ENCODE measurements at places on chromosomes 3 and 15.
A peak's percentile ranks its signal among the peaks of the same experiment; 100 is the strongest.

- DNase-seq, result no peak
Observed at GRCh38 chr3:113043686-113044085, 52.9 kb downstream of the GTPBP8 start.

- DNase-seq, result peak; percentile 29
Observed at GRCh38 chr3:100496711-100497261, 4.4 kb downstream of the TMEM45A start.

- DNase-seq, result no peak
Observed at GRCh38 chr3:121961283-121961682, 60.8 kb downstream of the ILDR1 start.

DNA sequence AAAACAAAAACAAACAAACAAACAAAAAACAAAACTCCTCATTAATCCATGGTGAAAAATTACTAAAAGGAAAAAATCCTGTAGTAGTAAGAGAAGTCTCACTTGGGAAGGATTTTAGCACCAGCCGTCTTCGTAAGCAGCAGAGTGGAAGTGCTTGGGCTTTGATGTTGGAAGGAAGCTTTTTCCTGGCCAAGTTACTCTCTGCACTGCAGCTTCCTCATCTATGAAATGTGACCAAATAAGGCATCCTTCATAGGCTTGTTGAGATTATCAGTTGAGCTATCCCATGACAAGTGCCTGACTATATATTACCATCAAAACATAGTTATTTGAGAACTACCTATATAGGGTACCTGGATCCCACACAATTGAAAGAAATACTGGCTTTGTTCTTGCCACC, 436.4 kb upstream of the ONECUT1 start:
- DNase-seq, result no peak

DNA sequence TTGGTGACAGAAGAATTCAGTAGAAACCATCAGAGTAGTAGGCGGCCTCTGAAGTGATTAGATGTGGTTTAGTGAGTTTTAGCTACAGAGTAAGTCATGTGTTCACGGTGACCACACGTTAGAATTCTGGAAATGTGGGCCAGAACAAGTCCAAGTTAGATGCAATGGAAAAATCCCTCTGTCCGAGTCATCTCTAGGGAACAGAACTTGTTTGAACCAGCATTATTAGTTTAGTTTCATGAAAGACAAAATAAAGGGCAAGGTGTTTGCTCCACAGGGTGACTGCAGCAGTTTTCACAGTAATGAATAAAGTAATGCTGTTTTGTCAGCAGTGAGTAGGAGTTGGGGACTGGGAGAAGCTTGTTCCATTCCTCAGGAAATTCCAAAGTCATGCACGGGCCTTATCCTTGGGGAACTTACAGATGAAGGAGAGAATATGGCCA, 100.2 kb downstream of the CGNL1 start:
- DNase-seq, result peak; percentile 75

- DNase-seq, result no peak
Observed at GRCh38 chr15:53126144-53126543, 336.0 kb upstream of the ONECUT1 start.

- no peak for DNase-seq
Observed at GRCh38 chr15:91224755-91225380, 124.8 kb downstream of the SV2B start.

DNA sequence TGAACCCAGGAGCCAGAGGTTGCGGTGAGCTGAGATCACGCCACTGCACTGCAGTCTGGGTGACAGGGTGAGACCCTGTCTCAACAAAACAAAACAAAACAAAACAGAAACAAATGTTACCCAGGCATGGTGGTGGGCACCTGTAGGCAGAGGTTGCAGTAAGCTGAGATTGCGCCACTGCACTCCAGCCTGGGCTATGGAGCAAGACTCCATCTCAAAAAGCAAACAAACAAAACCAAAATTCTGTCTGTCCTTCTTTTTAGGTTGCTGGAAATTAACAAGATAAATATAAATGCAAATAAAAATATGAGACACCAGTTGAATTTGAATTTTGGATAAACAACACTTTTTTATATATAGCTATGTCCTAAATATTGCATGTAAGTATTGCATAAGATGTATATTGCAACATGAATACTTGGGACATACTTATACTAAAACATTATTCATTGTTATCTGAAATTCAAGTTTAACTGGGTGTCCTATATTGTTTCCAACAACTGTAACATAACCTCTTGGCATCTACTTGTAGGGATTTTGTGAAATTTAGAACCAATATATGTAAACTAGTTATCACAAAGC, 4.7 kb upstream of the CEP97 start:
- no peak for DNase-seq

- DNase-seq, result no peak
Observed at GRCh38 chr3:113223475-113224281, 12.3 kb downstream of the BOC start.

DNA sequence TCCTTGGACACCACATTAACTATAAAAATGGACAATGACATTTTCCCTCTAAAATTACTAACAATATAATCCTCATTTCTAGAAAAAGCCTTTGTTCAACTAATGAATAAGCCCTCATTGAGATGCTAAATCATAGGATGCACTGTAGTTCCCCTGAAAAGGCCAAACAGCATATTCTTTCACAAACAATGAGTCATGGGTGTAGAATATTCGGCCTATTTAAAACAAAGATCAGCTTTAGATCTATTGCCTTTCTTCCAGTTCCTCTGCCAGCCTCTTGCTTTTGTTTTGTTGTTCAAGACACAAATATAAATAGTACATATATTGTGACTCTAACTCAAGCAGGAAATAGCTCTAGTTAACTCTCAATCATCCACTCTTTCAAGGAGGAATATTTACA, 82.5 kb downstream of the ADAM10 start:
- peak; percentile 12 for DNase-seq

- no peak for DNase-seq
Observed at GRCh38 chr3:129230311-129231019, 18.9 kb upstream of the COPG1 start.

DNA sequence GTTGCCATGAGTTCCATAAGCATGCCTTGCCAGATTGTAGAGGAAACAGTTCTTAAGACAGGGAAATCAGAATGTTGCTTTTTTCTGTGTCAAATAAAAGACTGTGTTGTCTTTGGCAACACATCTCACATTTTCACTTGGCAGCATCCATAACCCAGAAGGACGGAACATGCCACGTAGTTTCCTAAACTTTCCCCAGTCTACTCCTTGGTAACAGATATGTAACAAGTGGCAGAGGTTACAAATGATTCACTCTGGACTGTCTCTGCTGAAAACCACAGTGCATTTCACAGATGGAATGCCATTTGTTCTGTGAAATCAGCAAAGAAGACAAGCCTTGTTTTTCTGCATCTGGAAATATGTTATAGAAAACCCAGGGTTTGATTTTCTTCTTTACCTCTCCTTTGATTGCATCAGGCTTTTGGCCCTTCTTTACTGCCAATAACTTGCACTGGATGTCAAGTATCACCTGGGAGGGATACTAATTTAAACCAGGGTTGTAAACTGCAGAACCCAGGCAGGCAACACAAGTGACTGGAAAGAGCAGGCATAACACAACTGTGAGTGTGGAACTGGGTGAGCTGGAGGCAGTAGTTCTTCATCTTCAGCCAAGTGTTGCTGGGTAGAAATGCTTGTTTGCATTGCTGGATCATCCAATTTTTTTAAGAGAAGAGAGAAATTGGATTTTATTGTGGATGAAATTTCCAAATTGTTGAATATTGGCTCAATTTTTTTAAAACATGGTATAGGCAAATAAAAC, 124.4 kb upstream of the FOXB1 start:
- DNase-seq, result peak; percentile 79

GRCh38 chr15:75947092-75947491, 43.4 kb downstream of the FBXO22 start:
- no peak for DNase-seq

GRCh38 chr3:155185631-155186071, 105.5 kb downstream of the MME start:
- peak; percentile 29 for DNase-seq

DNA sequence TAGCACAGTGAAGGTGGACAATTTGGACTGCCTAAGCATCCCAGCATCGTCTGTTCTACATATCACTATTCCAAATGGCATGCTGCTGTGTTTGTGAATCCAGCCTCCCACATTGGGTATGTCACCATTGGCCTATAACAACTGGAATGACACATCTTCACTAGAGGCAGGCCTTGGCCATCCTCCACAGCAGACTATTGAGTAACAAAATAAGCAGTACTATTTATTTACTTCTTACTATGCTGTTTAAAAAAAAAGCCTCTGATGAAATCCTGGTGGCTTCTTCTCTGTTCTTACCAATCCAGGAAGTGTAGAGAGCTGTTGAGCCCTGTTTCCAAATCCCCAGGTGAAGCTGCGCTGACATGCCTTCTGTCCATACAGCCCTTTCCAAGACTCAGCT, 30.6 kb upstream of the CERS3 start:
- DNase-seq, result no peak

DNA sequence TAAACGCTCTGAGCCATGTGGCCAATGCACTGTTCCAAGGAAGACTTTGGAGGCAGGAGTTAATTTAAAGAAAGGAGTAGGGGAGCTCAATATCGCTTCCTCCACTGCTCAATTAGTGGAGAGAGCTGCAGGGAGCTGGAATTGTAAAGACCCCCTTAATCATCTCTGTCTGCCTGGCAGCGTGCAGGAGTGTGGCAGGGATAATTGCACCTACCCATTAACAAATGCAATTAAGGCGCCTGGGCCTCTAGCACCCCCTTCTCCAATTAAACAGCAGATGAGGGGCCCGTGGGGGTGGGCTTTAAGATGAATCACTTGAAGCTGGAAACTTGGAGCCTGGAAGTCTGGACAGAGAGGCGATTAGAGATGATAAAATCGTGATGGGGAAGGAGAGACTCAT, 61.7 kb upstream of the GLCE start:
- DNase-seq, result no peak

- no peak for DNase-seq
Observed at GRCh38 chr15:72825829-72826228, 42.3 kb upstream of the ADPGK start.

- no peak for DNase-seq
Observed at GRCh38 chr15:39290711-39291435, 290.0 kb upstream of the THBS1 start.

DNA sequence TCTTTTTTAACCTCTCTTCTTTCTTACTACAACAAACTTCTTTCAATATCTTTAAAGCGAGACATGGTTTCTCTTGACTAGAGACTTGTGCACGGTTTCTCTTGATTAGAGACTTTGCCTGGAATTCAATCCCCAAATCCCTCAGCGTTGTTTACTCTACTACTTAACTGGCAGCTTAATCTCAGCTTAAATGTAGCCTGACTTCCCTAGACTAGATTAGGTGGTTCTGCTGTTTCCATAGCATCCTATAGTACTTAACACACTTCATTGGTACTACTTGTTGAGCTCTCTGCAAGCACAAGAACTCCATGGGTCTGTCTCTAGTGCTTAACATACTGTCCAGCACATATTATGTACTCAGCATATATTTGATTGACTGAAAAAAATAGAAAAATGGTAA, 168.2 kb upstream of the GPR149 start:
- no peak for DNase-seq

DNA sequence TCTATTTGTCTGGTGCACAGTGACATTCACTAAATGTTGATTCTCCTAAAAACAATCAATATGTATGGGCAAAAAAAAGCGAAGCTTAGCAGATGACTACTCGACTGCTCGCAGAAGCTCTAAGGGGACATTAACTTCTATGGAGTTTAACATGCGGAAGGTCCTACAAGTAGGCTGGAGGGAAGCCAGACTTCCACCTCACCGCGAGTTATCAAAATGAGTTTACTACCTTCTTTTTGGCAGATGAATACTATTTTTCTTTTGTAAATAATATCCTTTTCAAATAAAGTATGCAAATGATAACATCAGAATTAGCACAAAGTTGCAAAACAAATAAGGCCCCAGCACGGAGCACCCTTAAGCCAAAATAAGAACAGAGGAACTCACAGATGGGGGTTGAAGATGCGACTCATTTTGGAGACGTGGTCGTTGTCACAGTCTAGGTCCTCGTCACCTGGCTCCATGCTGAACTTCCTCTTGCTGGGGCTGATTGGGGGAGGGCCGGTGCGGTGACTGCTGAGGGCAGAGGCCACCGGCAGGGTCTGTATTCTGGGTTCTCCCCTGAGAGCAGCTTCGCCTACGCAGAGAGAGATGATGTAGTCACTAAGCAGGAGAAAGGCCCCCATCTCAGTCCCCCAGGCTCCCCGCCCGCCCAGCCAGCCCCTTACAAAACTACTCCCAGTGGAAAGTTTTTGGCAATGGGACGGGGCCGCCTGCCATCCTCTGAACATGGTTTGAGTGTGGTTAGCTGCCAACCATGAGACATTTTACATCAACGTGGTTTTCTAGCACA, 42.1 kb downstream of the VGLL4 start:
- no peak for DNase-seq

- no peak for DNase-seq
Observed at GRCh38 chr15:38733331-38733730, 168.7 kb upstream of the RASGRP1 start.

DNA sequence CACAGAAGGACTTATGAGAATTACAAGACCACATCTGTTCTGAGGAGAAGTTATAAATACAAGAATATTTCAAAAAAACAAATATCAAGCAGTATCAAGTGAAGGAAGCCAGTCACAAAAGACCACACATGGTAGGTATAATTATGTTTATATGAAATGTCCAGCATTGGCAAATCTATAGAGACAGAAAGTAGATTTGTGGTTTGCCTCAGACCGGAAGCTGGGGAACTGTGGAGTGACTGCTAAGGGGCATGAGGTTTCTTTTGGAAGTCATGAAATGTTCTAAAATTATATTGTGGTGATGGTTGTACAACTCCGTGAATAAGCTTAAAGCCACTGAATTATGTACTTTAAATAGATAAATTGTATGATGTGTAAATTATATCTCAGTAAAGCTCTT, 136.9 kb downstream of the FRMD5 start:
- DNase-seq, result no peak

GRCh38 chr15:66502491-66502890, 2.2 kb downstream of the RPL4 start:
- DNase-seq, result no peak

- no peak for DNase-seq
Observed at GRCh38 chr3:145490088-145491048, 670.6 kb downstream of the PLOD2 start.

DNA sequence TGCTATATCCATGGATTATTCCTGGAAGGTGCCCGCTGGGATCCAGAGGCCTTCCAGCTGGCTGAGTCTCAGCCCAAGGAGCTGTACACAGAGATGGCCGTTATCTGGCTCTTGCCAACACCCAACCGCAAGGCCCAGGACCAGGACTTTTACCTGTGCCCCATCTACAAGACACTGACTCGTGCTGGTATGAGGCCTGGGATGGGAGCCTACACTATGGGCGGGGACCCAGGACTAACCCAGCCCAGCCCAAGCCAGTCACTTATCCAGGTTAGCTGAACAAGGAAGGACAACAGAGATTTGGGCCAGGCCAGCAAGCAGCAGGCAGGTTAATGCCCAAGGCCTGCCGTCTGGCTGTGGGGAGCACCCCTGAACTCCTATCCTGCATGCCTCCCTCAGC, 45.3 kb downstream of the SEMA3G start:
- DNase-seq, result no peak

DNA sequence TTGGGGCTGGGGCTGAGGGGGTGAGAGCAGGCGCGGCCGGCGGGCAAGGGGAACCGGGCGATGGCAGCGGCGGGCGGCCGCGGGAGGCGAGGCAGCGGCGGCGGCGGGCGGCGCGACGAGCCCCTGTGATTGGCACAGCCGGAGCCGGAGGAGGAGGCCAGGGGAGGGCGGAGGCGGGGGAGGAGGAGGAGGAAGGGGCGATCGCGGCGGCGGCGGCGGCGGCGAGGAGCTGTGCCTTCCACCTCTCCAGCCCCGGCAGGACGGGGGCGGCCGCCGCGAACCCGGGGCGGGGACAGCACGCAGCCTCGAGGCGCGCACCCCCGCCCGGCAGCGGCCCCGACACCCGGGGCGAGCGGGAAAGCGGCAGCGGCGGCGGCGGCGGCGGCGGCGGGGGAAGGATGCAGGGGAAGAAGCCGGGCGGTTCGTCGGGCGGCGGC, at the start of gene SLCO3A1:
SLCO3A1 (plus strand) TSS at position 198 of the 437 bp plus-strand sequence.
- no peak for DNase-seq

Data from astrocyte of the cerebellum (primary cell).